NCI-H2081 treated with DMSO at 0.1 percent for 48 hours (cell line): ENCODE measurements at places on chromosomes 12 and 14.

- DNase-seq: no peak
Observed at GRCh38 chr14:58944968-58945356, 243.5 kb upstream of the DAAM1 start.

GRCh38 chr12:123529686-123530085 lies 3.8 kb downstream of the RILPL1 start:
- no peak for DNase-seq

DNA sequence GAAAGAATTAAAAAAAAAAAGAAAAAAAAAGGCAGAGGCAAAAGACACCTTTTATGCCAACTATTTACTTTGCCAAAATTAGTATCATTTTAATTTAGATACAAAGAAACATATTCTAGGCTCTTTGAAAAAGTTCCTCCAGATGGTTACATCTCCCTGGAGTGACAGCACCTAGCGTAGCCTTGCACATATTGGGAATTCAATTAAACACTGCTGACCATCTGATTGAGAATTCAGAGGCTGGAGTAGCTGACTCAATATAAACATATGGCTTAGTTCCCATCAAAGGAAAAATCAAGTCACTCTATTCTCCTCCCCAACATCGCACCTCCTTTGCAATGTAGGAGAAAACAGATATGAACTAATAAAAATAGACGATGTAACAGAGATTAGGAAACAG lies 36.4 kb downstream of the ANKS1B start:
- DNase-seq: no peak

DNA sequence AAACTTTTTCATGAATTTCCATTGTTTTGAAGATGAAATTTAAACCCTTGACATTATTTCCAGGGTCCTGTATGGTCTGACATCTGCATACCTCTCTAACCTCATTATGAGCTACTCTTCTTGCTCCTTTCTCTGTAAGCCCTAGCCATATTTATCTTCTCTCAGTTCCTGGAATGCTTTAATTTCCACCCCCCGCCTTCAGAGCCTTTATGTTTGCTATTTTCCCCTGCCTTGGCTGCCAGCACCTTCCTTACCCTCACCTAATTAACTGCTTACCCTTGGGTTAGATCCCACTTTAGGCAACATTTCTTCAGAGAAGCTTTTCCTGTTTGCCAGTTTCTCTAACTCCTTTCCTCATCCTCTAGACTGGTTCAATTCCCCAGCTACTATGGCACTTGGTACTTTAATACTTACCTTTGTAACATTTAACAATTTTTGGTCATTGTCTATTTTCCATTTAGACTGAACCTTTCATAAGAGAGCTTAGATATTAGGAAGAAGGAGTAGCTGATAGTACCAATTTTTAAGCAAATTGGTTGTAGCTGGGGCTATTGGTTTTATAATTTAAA lies 6.0 kb downstream of the STYX start:
- no peak for DNase-seq

- no peak for DNase-seq
Observed at GRCh38 chr12:54661048-54661447, 12.9 kb upstream of the DCD start.

- no peak for DNase-seq
Observed at GRCh38 chr14:67526676-67527459, 6.2 kb upstream of the PLEKHH1 start.

DNA sequence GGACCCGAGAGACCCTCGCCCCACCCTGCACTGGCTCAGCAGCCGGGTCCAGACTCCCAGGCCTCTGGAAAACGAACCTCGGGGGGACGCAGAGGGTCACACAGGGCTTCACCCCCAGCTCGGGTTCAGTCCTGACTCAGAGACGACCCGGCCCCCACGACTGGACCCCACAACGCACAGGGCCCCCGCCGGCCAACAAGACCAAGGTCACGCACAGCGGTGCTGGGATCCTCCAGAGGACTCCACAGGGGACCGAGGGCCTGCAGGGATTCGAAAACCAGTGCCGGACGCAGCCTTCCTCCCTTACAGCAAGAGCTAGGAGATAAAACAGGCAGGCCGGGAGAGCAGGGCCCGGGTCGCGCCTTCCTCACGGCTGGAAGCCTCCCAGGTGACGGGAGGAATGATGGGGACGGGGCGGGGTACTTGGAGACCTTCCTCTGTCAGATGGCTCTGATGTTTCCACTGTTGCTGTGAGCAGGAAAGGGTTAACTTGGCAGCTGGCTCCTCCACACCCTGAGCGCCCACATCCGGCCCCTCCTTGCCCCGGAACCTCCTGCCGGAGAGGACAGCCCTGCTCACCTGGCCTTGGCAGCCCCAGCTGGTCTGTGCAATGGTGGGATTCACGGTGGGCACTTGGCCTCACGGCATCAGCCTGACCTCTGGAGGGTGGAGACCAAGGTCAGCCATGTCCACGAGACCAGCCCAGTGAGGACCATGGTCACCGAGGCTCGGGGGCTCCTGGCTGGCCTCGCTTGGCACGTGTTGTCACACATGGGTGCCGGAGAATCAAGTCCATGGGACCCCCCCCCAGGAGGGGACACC lies 46.2 kb downstream of the GALNT9 start:
- DNase-seq: no peak

GRCh38 chr12:95197636-95198035 lies 19.6 kb downstream of the FGD6 start:
- no peak for DNase-seq

DNA sequence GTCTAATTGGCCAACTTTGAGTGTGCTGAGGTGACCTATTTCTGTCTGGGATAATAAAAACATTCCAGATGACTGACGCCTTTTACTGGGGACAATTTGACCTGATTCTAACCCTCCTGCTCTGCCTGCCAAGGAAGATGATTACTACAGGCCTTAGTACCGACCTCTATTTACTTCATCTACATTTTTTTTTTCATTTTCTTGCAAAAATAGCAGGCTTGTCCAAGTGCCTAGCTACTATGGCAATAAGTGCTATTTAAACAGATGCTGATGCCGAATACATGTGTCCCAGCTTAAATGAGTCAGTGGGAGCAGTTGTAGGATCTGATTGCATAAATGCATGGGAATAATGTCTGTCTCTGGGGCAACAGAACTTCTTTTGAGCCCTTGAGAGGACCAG lies 254.3 kb downstream of the RGS6 start:
- no peak for DNase-seq

GRCh38 chr14:74935360-74935680 lies 12.3 kb upstream of the RPS6KL1 start:
- DNase-seq: no peak

DNA sequence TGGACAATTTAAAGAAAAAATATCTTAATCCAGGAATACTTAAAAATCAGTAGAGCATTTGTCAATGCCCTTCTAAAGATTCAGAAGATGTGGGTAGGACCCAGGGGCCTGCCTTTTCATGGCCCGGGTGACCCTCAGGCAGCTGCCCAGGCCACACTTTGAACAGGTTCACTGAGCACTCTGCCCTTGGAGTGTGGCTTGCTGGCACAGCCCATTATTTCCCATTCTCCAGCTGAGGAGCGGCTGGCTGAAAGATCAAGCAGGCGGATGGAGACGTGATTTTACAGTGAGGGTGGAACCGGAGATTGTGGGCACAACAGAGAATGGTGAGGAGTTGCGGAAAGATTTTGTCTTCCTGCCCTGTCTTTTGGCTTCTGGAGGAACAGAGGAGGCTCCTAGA lies 7.1 kb upstream of the PRPH start:
- DNase-seq: no peak

DNA sequence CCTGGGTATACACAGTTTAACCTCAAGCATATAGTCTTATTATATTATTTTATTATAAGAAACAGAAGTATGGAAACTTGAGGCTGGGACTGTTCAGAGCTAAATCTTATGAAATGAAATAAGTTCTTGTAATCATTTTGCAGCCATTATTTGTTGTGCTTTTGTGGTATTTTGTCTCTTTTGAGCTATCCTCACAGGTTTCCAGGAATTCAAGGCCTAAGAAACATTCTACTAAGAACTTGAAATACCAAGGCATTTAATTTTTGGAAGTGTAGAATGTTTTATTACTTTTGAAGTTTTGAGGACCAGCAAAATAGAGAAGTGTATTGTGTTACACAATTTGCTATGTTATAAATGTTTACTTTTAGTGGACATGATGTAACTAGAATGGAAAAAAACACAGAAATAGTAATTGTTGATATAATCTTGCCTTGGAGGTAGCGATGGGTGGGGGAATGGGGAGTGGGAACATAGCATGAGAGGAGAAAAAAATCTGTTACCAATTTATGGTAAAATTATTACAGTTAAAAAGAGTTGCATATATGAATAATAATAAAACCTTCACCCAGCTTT lies 81.7 kb downstream of the CRADD start:
- DNase-seq: no peak

DNA sequence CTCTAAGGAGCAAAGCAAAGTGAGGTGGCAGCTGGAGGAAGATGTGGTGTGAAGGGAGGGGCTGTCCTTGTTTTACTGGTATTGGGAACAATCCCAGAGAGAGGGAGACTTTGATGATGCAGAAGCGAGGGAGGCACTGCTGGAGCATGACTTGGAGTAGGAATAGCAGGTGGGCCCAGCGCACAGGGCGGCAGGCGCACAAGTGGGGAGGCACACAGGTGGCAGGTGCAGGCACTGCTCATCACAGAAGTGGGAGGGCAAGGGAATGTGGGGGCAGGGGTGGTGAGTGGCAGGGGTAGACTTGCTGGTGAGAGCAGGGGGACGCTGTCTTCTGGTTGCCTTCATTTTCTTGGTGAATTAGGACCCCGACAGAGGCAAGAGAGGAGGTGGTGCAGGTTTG lies 11.5 kb upstream of the IFI27 start:
- no peak for DNase-seq

DNA sequence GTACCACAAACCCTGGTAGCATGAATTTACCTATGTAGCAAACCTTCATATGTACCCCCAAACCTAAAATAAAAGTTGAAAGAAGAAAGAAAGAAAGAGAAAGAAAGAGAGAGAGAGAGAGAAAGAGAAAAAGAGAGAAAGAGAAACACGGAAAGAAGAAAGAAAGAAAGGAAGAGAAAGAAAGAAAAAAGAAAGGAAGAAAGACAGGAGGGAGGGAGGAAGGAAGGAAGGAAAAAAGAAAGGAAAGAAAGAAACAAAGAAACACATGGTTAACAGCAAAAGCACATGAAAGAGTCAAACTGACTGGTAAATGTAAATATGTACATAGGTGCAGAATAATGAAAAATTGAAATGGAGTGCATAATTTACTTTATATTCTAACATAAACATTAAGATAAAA lies 903.4 kb downstream of the LRFN5 start:
- DNase-seq: no peak

DNA sequence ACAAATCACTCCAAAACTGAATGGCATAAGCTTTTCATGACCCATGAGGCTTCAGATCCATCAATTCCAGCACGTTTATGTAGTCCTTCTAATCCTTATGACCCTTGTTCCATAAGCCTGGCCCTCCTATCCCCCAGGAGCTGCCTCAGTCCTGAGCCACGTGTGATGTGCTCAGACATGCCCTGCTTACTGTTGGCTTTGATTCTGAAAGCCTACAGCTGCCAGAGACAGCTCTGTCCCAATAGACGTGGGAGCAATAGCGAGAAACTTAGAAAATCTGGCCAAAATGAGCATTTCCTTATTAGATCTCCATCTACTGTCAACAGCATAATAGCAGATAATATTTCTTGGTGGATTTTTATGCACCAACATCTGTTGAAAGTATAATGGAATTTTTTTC lies 33.2 kb downstream of the DUSP6 start:
- DNase-seq: no peak

GRCh38 chr12:40197590-40197989 lies 27.2 kb upstream of the LRRK2 start:
- no peak for DNase-seq

DNA sequence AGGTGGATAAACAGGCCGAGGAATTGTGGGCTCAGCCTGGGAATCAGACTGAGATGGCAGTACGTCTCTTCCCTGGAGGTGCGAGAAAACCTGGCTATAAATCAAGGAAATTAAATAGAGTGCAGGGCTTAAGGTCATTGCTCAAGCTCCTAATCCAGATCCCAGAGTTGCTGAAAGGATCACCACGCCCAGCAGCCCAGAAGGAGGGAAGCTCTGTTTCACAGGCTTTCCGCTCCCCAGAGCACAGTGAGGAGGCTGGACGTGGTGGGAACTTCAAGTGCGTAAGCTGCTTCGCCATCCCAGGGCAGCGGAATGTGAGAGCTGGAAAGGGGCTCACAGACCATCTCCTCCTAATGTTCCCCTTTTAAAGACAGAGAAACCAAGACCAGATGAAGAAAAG lies 651.6 kb upstream of the TBX3 start:
- no peak for DNase-seq

GRCh38 chr12:85951823-85952222 lies 77.7 kb downstream of the NTS start:
- no peak for DNase-seq

DNA sequence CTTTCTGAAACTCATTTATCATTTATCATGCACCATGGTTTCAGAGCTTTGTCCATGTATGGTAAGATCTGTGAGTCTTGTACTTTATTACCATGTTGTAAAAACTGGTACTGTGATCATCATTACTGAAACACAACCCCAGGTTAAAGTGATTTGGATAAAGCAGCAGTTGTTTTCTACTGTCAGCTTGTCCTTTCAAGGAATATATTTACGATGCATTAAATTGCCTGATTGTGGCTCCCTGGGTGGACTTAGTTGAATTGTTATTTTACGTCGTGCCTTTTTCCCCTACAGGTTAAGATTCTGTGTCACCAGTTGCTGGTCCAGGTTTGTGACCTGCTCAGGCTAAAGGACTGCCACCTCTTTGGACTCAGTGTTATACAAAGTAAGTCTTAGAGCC lies 46.1 kb downstream of the FRMD6 start:
- DNase-seq: no peak

- no peak for DNase-seq
Observed at GRCh38 chr14:104724981-104725771, 1.1 kb downstream of the ADSS1 start.

GRCh38 chr14:58574623-58575022 lies 63.1 kb upstream of the DACT1 start:
- no peak for DNase-seq
